Fibroblast of pulmonary artery (primary cell): ENCODE measurements at places on chromosomes 1 and 21.

- no peak for DNase-seq
Measured at GRCh38 chr1:1003618-1004419, 3.9 kb upstream of the HES4 start.

DNA sequence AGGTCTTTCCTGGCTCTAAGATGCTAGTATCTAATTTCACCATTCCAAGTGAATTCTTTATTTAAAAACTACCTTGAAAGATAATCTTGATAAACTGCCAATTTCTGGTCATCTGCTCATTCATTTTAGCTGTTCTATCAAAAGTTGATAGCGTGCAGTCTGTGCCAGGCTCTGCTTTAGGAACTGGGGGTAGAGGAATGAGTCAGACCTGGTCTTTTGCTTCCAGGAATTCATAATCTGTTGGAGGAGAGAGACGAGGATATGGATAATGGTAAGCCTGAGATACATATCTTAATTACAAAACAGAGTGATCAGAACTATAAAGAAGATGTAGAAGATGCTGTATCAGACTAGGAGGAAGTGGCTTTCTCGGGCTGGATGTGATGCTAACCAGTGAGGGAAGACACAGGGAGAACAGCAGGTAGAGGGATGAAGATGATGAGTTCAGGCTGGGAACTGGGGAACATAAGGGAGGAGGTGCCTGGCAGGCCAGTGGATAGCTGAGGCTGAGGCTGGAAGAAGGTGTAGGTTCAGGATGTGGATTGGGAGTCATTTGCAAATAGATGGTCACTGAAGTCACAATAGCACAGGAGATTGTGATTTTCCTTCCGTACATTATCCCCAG is 12.3 kb upstream of the PHC2 start:
- peak; percentile 45 for DNase-seq

- DNase-seq, result no peak
Measured at GRCh38 chr1:202982715-202983430, 15.8 kb upstream of the CYB5R1 start.

GRCh38 chr1:79587229-79587628 is 580.7 kb upstream of the ADGRL4 start:
- DNase-seq, result peak; percentile 34

DNA sequence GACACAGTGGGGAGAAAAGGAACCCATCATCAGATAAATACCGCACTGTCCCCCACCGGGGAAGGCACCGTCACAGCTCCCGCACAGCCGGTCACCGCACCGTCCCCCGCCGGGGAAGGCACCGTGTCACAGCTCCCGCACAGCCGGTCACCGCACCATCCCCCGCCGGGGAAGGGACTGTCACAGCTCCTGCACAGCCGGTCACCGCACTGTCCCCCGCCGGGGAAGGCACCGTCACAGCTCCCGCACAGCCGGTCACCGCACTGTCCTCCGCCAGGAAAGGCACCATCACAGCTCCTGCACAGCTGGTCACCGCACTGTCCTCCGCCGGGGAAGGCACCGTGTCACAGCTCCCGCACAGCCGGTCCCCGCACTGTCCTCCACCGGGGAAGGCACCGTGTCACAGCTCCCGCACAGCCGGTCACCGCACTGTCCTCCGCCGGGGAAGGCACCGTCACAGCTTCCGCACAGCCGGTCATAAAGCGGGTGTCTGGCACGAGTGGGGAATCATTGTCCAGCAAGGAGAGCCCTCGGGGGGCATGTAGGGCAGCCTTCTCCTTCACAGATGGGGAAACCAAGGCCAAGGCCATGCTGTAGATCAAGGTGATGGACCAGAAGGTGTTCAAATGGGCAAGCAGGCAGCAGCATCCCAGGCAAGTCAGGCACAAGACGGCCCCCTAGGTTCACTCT is 280.1 kb downstream of the NPHP4 start:
- no peak for DNase-seq

DNA sequence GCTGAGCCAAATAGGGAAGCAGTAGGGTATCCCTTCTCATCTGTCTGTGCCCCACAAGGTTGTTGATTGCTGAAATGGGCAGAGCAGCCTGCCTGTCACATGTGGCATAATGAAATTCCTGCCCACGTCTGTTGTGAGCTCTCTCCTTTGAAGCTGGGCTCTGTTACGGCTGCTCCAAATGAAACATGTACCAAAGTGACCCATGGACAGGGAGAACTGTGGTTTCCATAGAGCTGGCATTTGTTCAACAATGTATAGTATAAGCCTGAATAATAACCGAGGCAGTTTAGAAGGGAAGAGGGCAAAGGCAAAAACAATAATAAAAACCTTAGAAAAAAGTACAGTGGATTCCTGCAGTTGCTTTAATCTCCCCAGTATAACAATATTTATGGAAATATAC is 149.7 kb downstream of the LYPLAL1 start:
- DNase-seq, result no peak

- DNase-seq, result no peak
Measured at GRCh38 chr1:212762839-212763238, 28.7 kb downstream of the NSL1 start.

DNA sequence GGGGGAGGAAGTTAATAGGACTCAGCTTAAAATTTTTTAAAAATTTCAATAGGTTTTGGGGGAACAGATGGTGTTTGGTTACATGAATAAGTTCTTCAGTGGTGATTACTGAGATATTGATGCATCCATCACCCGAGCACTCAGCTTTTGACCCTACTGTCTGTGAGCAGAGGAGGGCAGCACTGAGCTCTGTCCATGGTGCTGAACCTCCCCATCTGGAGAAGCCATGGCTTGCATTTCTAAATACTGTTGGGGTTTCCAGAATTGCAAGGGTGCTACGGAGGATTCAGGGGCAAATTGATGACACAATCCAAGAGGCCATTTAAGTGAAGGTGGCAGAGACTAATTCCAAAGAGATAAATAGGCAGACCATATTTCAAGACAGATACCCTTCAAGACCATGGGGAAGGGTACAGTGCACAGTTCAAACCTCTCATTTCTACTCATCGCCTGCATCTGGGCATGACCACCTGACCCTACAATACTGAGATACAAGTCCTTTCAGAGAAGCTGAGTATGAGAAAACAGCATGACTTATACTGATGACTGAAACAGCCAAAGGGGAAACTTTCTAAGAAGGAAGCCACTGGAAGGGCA is 17.2 kb downstream of the SYT2 start:
- peak; percentile 80 for DNase-seq

- DNase-seq, result no peak
Measured at GRCh38 chr1:25120281-25120680, 112.0 kb downstream of the SYF2 start.

- DNase-seq, result peak; percentile 71
Measured at GRCh38 chr1:244104309-244105060, 53.4 kb downstream of the ZBTB18 start.

DNA sequence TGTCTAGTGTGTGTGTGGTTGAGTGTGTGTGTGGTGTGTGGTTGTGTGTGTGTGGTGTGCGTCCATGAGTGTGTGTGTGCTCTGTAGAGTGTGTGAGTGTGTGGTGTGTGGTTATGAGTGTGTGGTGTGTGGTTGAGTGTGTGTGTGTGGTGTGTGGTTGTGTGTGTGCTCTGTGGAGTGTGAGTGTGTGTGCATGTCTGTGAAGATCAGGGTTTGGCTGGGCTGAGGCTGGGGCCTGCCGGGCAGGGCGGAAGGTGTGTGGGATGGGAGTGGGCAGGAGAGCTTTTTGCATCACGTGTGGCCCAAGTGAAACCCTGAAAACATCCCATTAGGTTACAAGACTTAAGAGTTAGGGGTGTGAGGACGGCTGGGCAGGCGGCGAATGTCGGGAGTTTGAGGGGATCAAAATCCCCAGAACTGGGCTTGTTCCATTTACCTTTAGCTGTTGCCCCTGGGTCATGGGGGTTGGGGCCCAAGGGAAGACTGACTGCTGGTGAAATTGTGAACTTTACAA is 2.9 kb upstream of the FCMR start:
- no peak for DNase-seq

GRCh38 chr1:5889462-5889861 is 102.8 kb downstream of the NPHP4 start:
- no peak for DNase-seq

GRCh38 chr1:248243204-248243603 is 12.0 kb downstream of the OR2M4 start:
- peak; percentile 32 for DNase-seq

GRCh38 chr1:2526824-2527555 is 594 bp upstream of the PANK4 start:
- peak; percentile 24 for DNase-seq

- peak; percentile 79 for DNase-seq
Measured at GRCh38 chr1:75765697-75766355, 20.2 kb upstream of the RABGGTB start.

GRCh38 chr1:46084553-46085451 is 47.6 kb downstream of the PIK3R3 start:
- DNase-seq, result peak; percentile 6

- peak; percentile 69 for DNase-seq
Measured at GRCh38 chr1:163875927-163876320, 554.2 kb downstream of the NUF2 start.

GRCh38 chr1:32047701-32048100 is 25.0 kb upstream of the TMEM39B start:
- DNase-seq, result no peak

- DNase-seq, result no peak
Measured at GRCh38 chr1:21742578-21742977, 40.4 kb downstream of the USP48 start.

DNA sequence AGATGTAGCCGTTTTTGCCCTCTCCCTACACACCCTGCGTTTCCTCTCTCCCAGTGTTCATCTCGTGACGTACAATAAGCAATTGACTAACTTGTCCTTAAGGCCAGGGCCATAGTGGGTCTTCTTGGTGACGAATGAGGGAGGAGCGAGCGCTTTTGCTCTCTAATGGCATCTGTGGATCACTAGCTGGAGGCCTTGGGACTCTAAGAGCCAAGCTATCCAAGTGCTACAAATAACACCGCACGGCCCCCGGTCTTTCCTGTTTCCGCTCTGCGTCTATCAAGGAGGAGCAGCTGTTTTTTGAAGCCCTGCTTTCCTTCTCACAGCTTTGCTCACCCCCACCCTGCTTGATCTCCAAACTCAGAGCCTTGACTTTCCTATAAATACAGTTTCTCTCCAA is 25.2 kb downstream of the EVA1C start:
- DNase-seq, result no peak

GRCh38 chr1:26970810-26971209 is 10.5 kb upstream of the KDF1 start:
- peak; percentile 34 for DNase-seq

- no peak for DNase-seq
Measured at GRCh38 chr1:201185527-201186128, 5.0 kb upstream of the IGFN1 start.

DNA sequence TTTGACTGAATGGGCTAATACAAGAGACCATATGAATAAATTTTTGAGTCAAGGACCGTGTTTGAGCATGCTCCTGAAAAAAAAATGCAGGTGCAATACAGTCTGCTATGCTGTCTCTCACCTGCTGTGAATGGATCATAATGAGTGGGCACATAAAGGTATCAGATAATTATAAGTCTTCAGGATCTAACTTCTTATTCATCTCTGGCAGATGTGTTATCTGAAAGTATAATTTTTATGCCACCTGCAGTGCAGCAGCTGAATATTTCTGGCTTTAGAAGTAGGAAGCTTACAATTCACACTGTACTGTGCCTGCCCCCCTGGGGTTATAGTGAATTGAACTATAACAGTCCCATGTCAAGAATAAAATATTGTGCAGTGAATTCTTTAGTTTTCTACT is 333.3 kb downstream of the MRPL39 start:
- no peak for DNase-seq

DNA sequence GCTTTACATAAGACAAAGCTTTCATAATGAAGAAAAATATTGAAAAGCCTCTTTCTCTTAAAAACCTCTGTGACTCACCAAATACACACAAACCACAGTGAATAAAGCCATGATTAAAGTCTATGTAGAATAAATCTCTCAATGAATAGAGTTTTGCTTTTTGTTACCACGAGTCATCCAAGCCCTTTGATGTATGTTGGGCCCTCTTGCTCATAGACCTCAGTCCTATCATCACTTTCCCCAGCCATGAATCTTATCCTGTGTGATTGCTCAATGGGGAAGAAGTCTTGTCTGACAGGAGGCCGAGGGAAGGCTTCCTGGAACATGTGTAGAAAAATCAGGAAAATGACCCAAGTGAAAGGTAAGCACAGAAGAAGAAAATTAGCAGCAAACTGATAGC is 60.8 kb downstream of the NGF start:
- DNase-seq, result peak; percentile 44

DNA sequence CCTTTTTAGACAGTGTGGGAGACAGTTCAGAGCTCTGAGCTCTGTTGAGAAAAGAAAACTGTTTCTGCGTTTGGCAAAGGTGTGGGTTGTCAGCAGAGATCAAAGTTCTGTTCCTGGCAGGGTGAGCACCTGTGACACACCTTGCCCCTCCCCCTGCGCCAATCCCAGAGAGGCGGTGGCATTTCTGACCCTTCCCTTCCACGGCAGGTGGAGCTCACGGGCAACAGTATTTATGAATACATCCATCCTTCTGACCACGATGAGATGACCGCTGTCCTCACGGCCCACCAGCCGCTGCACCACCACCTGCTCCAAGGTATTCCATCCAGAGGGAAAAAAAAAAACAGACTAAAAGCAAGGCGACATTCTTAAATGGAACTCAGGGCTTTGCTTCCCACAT is 20.7 kb downstream of the SIM2 start:
- DNase-seq, result no peak

DNA sequence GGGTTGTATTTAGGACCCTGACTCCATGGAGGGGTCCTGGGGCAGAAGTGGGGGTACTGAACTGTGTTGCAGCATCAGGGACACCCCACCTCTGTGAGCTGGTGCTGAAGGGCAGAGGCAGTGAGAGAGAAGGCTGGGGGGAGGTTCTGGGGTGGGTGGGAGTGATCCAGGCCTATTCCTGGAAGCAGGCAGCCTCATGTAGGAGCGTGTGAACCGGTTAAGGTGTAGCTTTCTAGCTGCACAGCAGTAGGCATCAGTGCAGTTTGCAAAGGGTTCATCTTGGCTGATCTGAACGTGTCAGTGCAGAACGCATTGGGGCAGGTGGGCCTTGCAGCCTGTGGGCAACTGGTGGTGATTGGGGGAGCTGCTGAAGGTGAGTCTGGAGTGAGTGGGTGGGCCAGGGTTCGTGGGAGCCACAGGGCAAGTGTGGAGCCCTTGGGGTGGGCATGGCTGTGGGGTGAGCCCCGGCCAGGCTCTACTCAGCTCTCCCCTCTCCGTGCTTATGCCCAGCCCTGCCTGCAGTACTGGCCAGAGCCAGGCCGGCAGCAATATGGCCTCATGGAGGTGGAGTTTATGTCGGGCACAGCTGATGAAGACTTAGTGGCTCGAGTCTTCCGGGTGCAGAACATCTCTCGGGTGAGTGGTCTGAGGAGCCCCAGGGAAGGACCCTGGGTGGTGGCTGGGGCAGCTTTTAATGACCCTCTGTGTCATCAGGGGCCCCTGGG is 86.7 kb downstream of the PTPRU start:
- no peak for DNase-seq

DNA sequence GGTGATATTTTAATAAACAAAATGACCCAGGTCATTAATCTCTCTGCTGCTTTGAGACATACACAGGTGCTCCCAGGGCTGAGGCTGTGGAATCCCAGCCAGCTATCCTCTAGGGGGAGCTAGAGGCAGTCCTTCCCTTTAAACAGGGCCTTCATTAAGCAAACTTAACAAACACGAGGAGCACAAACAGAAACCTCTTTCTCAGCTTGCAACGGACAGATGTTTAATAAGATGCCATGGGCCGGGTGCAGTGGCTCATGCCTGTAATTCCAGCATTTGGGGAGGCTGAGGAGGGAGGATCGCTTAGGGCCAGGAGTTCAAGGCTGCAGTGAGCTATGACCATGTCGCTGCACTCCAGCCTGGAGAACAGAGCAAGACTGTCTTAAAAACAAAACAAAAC is 106.7 kb downstream of the HIVEP3 start:
- peak; percentile 90 for DNase-seq

GRCh38 chr1:29384496-29385015 is 148.2 kb downstream of the PTPRU start:
- DNase-seq, result no peak
